ENCODE measurements at places on chromosomes 12 and 14.
A peak's percentile ranks its signal among the peaks of the same experiment; 100 is the strongest.

GRCh38 chr12:118120579-118121363 is 15.2 kb upstream of the PEBP1 start:
- DNase-seq: peak; percentile 67

GRCh38 chr12:105847068-105847467 is 291.7 kb downstream of the NUAK1 start:
- DNase-seq: no peak

DNA sequence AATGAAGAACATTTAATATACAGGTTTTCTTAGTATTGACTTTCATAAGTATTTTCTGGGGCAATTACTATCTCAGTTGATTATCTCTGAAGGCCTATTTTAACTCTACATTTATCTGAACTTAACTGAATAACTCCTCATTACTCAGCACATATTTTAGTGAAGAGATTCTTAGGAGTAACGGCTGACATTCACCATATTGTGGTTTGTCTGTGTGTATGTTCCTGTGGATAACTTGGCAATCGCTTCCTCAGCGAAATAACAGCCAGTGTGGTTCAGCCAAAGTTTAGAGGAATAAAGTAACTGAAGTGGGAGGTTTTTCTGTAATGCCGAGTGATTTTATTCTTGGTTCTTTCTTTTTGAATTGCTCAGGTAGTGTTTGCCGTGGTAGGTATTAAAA is 168.0 kb downstream of the RAD51B start:
- DNase-seq: no peak

DNA sequence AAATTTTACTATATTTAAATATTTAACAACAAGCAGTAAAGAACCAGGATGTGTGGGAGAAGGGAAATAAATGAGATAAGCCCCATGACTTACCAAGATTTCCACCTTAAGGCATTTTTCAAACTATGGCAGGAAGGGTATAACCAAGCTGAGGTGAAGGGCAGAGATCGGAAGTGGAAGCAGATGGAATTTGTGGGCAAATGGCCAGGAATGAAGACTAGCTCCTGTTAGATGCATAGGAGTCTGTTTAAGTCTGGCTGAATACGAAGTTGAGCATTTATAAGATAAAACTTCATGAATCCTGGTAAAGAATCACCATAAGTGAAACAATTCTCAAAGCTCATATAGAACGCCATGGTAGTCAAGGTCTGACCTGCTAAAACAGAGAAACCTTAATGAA is 163.5 kb downstream of the DIO2 start:
- no peak for DNase-seq

DNA sequence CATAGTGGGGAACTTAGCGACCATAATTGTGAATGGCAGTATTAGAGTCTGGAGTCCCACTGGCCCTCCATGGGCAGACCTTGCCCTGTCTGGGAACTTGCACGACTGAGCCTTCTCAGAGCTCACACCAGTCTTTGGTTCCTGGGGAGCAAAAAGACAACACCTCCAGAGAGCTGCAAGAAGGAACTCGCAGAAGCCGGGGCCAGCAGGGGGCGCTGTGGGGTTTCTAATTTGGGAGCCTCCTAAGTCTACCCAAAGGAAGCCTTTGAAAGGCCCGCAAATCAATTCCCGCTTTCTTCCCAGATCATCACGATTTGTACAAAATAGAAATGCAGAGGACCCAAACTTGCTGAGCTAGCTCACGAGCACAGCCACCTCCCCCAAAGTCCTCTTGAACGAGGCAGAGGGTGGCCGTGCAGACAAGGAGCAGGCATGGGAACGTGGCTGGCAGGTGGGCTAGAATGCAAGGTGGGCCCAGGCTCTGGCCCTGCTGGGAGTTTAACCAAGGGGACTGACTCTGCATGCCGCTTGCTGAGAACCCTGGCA is 46.3 kb upstream of the FBXO21 start:
- DNase-seq: peak; percentile 62

DNA sequence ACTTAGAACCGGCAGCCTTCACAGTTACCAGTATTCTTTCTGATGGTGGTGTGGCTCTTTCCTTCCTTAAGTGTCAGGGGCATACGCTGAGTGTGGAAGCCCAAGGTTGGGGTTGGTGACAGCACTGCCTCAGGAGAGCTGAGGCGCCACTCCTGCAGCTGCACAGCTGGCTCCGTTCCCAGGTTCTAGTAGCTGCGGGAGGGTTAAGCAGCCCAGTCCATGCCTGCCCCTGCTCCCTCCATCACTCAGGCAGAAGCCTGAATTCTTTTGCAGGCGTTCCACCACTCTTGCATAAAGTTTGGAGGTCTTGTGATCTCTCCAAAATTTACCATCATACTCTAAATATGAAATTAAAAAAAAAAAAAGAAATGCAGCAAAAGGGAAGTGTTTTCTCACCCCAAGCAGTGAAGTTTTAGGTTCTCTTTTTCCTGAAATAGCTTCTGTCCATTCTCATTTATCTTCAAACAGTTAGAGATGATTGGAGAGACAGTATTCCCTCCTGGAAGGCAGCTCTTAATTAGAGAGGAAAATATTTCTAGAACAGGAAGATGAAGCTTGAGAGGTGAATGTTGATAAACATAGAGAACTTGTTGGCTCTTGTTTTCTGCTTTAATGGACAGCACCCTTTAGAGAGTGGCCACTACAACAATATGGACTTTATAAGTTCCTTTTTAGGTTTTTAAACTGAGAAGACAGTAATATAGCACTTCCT is 136.1 kb downstream of the FGD4 start:
- DNase-seq: peak; percentile 83

GRCh38 chr12:30784508-30784907 is 29.8 kb upstream of the CAPRIN2 start:
- DNase-seq: no peak

DNA sequence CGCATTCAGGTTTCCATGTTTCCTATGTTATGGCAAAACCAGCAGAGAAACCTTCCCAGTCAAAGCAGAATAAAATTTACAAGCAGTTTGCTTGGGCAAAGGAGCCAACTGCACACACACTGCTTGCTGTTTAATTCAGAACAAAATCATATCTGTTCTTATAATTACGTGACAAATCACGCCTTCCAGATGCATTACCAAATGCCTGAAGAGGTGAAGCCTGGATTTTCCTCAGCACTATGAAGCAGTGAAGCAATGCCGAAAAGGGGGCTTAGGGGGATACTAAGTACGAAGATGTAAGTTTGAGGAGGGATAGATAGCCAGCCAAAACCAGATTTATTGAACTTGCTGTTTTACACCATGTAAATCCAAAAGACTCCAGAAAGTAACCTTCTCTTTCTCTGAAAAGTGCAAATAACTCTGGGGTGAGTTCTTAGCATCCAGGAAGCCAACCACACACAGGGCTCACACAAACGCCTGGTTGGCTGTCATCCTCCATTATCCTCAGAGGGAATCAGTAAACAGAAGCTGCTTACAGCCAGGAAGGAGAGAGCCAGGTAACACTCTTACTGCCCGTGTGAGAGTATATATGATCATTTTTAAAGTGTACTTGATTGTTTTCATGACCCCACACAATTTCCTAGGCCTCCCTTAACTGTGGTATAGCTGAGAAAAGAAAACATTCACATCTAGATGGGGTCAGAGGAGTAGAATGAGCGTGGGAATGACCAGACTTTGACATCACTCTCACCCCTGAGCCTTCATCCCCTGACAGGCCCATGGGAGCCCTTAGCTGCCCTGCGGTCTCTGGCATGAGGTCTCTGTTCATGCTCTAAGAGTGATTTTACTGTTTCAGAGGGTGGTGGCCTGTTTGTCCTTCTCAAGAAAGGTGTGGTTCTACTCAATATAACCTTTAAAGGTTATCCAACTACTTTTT is 442.5 kb downstream of the EGLN3 start:
- no peak for DNase-seq

GRCh38 chr14:28875934-28876571 is 109.5 kb downstream of the FOXG1 start:
- DNase-seq: no peak

DNA sequence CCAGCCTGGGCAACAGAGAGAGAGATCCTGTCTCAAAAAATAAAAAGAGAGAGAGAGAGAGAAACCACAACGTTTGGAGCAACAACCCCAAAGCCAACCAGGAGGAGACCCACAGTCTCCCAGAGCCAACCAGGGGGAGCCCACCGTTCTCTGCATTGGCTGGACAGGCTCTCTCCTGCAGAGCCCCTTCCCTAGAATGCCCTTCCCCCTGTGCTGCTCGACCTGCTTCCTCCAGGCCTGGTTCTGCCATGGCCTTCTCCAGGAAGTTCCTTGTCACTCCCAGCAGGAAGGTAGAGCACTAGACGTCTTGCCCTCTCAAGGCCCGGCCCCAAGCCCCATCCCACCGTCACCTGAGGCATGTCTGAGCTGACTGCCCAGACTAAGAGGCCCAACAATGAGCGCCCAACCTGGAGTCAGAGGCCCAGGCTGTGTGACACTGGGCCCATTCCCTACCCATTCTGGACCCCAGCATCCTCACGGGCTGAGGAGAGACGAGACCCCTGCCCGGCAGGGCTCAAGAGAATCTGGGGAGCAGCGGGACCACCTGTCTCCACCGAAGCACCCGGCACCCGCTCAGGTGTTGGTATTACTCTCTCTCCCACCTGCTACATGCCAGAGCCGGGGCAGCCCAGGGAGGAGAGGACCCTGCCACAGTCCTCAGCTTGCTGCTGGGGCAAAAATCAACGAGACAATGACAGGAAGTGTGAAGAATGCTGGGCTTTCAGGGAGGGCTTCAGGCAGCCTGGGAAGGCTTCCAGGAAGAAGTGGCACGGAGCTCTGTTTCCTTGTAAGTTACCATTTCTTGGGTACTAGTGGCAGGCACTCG is 61.2 kb downstream of the DIO3 start:
- DNase-seq: no peak

GRCh38 chr14:26709019-26709418 is 111.2 kb upstream of the NOVA1 start:
- no peak for DNase-seq

- DNase-seq: no peak
Measured at GRCh38 chr12:44314007-44314500, 478.2 kb downstream of the TMEM117 start.

DNA sequence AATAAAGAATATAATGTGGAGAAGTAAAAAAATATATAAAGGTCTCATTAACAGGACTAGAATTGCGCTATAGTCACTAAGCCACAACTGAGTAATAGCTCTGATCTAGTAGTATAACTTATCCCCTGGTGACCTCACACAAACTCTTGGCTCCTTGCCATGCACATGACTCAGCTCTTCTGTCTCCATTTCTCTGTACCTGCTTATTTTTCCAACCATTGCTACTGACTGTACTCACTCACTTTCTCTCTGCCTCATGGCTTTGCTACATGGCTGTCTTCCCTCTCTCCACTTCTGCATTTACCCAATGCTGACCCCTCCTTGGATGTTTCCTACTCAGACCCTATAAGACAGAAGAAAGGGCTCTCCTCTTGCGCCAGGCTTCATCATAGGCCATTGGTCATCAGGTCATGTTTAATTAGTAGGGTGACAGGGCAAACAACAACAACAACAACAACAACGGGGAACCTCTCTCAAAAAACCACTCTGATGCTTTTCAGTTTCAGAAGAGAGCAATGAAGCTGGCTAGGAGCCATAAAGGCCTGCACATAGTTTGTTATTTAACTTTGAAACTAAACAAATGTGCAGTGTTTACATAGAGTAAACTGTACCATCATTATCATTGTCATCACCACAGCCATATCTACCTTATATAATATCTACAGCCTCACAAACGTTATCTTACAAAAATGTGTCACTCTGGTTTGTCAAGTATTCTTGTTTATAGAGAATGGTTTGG is 25.6 kb upstream of the KRAS start:
- DNase-seq: no peak

DNA sequence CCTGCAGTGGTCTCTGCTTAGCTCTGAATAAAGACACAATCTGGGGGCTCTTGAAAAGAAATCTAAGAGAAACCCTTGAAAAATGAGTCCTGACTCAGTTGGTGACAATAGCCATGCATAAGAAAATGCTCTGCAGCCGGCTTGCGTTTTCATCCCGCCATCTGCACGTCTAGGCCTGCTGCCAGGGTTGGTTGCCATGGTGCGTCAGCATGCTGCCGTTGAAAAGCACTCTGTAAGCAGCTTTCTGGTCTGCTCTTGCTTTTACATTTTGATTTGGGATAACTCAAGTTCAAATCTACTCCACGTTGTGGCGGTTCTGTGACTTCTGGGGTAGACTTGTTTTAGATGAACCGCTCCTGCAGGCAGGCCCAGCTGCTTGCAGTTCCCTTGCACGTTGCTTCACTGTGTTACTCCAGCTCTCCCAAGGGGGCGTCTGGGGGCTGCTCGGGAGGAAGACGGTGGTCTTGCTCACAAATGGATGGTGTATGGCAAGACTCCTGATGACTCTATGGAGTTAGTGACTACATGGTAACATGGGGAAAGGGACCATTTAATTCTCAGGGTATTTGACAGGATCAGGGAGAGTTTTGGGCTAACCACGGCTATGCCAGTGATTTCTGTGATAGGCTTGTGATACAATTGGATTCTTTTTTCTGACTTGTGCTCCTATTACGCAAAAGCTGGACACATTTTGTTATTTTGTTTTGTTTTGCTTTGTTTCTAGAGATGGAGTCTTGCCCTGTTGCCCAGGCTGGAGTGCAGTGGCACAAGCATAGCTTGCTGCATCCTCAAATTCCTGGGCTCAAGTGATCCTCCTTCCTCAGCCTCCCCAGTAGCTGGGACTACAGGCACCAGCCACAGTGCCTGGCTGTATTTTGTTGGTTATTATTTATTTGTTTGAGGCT is 15.8 kb downstream of the WNT5B start:
- peak; percentile 52 for DNase-seq

GRCh38 chr14:98544174-98544573 is 727.8 kb downstream of the BCL11B start:
- DNase-seq: no peak

DNA sequence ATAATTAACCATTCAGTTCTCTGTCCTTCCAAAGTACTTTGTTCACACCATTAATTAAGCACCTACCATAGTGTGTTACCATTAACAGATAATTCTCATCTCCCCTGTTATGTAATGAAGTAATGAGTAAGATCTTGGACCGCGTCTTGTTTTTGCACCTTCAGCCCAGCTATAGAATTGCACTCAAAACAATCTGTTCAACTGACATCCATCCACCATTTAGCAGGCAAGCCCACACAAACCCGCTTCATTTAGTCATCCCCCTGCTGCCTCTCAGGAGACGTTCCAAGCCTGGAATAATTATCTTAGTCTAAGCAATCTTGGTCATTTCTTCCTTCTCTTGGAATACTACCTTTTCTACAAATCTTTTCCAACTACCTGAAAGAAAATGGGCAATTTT is 74.4 kb downstream of the DUSP16 start:
- DNase-seq: no peak

DNA sequence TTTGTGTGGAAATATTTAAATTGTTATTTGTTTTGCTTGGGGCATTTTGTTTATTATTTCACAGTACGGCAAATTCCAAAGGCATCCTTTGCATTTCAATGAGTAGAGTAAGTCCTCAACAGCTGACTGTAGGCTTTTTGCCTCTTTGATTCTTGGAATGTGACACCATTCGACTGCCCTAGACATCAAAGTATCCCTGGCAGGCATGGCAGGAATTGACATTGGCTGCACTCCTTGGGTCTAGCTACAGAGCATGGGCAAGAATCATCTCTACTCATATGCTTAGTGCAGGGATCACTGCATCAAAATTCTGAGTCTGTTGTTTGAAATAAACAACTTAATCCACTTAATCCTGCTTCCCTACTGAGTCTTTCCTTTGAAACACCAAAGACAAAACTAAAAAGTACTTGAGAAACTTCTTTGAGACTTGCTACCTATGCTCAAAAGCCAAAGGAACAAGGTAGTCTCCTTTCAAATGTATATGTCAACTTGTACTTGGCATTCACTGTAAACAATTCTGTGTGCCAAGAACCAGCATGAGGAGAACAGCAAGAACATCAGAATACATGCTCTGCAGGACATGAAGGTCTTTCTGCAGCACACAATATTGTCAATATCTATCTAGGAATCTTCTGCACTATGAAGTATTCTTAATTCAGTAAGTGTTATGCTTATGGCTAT is 1569.0 kb upstream of the FLRT2 start:
- DNase-seq: no peak

GRCh38 chr14:106670011-106670410 is 1143.6 kb downstream of the TMEM121 start:
- DNase-seq: no peak
